ENCODE measurements at places on chromosomes 16 and 17.

- DNase-seq = no peak
Observed at GRCh38 chr17:6105649-6106007, 35.4 kb downstream of the WSCD1 start.

DNA sequence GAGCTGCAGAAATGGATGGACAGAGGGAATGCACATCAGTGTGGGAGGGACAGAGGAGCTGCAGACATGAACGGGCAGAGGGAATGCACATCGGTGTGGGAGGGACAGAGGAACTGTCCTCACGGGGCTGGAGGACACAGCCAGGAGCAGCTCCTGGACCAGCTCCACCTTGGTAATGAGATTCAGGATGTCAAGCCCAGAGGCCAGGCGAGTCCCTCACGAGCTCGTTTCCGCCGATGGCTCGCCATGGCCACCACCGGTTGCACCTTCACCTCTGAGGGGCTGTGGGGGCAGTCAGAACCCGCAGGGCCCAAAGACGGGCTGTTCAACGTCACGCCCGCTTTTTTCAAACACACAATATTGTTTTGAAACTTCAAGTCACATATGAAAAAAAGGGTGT lies 56.2 kb downstream of the RPH3AL start:
- DNase-seq = no peak

DNA sequence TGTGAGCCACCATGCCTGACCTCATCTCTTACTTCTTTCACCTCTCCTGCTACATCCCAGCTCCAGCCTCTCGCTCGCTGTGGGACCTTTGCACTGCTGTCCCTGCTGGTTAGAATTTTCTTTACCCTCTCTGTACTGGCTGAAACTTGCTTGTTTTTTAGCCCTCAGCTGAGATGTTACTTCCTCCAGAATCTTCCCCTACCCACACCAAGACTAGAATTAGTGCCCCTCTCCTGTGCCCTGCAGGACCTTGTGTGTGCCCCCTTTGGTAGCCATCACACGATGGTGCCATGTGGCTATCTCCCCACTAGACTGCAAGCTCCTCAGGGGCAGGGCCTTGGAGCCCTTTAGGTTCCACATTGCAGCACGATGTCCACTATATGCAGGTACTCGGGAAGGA lies 84.1 kb downstream of the AIPL1 start:
- no peak for DNase-seq

DNA sequence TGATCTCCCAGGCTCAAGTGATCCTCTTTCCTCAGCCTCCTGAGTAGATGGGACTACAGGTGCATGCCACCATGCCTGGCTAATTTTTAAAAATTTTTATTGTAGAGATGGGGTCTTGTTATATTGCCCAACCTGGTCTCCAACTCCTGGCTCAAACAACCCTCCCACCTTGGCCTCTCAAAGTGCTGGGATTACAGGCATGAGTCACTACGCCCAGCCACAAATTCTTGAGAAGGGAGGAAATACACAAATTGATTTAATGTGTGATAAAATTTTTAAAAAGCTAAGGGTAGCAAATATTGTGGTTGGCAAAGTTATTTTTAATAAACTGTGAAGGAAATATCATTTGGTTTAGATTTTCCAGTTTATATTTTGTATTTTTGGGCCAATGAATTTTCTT lies 9.6 kb downstream of the ITGAD start:
- no peak for DNase-seq

DNA sequence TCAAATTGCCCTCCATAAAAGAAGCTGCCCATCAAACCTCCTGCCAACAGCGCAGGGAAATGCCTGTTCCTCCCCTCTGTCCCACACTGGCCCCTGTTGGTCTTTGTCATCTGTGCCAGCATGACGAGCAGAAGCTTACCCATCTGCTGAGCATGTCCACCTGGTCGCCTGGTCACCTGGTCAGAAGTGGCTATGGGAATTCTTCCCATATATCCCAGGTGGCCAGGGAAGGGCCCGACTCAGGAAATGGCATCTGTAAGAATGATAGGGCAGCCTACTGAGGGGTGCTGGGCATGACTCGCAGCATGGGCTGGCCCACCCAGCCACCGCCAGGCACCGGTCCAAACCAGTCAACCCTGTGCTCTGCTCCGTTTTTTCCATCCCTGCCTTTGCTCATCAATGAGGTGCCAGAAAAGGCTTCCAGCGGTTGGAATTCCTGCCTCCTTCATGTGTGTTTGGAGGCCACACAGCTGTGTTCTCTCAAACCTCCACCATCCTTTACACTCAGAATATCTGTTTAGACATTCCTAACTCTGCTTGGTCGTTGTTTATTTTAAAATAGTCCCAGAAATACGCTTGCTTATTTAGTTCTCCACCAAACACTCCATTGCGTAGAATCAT lies 145.2 kb downstream of the CLEC16A start:
- no peak for DNase-seq

GRCh38 chr17:10031606-10032005 lies 126.5 kb upstream of the RCVRN start:
- DNase-seq = no peak

GRCh38 chr17:65984299-65984698 lies 207.6 kb downstream of the CEP112 start:
- DNase-seq = no peak

GRCh38 chr17:82120148-82120547 lies 22.1 kb upstream of the FASN start:
- DNase-seq = no peak

GRCh38 chr17:17514993-17515933 lies 19.1 kb upstream of the RASD1 start:
- DNase-seq = no peak

DNA sequence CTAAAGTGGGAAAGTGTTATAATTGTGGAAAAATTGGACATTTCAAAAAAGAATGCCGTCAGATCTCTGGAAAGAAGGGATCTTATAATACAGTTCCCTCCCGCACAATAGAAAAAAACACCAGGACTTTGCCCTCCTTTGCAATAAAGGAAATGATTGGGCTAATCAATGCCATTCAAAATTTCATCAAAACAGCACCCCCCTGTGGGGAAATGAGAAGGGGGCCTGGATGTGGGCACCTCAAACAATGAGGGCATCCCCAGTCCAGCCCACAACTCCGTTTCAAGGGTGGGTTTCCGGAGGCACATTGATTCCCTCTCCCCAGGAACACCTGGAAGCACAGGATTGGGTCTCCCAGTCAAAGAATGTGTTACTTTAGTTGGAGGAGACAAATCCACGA lies 26.1 kb downstream of the CD300LG start:
- DNase-seq = no peak

DNA sequence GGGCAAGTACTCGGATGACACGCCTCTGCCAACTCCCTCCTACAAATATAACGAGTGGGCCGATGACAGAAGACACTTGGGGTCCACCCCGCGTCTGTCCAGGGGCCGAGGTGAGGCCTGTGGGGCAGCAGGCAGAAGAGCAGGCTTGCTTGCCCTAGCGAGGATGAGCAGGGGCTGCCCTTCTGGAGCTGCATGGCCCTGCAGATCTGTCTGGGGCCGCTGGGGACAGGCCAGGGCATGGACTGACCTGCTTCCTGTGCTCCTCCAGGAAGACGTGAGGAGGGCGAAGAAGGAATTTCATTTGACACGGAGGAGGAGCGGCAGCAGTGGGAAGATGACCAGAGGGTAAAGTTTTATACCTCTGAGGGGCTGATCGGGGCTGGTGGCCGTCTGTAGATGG lies 5.3 kb downstream of the DHX38 start:
- no peak for DNase-seq

DNA sequence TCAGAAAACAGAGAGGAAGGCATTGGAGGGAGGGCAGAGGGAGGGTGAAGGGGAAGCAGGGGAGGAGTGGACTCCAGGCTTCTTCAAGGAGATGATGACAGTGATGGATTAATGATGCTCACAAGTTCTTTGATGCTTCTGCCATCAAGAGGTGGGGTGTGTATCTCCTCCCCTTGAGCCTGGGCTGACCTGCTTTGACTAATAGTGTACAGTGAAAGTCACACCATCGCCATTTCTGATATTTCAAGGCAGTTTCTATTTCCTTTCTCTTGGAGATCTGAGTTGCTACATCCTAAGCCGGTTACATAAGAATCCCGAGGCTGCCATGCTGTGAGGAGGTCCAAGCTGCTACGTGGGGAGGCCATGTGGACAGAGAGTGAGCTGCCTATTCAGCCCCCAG lies 312.5 kb downstream of the MAF start:
- no peak for DNase-seq

DNA sequence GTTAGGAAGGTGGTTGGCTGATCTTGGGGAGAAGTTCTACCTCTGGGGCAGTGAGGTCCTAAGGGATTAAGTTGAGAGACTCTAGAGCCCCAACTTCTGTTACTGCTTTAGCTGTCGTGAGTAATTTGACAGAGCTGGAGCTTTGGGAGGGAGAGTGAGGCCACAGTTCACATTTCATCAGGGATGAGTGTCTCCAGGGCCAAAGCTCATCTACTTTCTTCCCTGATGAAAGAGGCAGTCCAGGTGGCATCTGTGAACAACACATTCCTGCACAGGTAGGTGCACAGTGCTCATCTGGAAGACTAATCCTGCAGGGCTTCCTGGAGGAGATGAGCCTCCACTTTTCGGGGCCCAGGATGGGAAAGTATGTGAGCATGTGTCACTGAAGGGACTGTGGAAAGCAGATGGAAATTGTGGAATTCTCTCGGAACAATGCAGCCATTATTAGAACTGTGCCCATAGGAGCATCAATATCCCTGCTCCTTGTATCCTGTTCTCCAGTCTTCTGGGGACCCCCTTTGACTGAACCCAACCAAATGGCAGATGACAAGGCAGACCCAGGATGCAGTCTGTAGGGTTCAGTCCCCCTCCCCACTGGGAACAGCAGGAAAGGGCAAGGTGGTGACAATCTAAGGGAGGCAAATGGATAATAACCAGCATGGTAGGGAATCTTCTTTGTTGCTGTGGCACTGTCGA lies 9.0 kb downstream of the DYNLL2 start:
- DNase-seq = no peak

GRCh38 chr16:86479419-86479818 lies 30.9 kb upstream of the FOXF1 start:
- no peak for DNase-seq

DNA sequence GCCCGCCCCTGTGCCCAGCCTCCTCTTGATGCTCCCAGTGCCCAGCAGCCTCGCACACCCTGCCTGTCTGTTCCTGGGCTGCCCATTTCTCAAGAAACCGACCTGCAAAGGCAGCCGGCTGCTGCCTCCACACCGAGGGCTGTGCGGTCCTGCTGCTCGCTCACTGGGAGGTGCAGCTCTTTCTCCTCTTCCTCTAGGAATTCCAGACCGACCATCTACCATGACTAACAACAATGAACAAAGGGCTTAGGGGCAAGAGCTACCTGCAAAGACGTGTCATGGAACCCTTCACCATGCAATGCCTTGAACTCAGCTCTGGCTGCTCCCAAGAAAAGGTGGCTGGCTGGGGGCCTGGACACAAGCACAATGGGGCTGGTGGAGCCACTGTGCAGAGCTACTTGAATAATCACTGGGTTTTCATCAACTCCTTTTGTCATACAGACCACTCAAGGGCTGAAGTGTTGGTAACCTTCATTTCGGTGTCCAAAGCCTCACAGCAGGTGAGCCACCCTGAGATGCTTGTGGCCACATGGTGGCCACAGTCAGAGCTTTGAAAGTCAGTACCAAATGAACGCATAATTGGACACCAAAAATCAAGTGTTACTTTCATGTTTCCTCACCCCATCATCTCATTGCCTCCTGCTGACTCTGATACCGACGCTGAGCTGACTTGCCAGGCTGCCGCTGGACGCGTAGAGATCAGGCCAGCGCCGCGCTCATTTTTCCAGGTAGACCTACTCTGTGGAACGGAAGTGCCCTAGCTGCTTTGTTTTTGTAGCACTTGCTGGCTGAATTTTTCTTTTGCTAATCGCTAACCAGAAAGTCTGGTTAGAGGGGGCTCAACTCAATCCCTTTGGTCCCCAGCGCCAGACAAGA lies 19.8 kb downstream of the CYB561 start:
- no peak for DNase-seq
